ENCODE measurements at places on chromosomes 1 and 21.

DNA sequence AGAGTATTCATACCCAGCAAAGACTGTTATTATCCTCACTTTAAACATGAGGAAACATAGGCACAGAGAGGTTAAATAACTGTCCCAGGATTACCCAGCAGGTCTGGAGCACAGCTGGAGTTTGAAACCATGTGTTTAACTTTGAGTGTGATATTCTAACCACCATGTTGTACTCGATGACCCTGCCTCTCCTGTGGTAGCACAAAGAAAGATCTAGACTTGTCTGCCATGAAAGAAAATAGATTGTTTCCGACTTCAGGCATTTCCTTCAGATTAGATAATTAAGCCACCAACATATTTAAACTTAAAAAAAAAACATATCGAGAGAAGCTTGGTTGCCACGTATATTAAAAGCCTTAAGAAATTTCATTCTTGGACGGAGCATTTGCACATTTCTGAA is 104.6 kb upstream of the RUNX1 start:
- no peak for DNase-seq

- DNase-seq = no peak
Measured at GRCh38 chr1:174696026-174696821, 248.5 kb downstream of the GPR52 start.

- no peak for DNase-seq
Measured at GRCh38 chr1:223245983-223246382, 102.9 kb upstream of the TLR5 start.

GRCh38 chr1:114062477-114063099 is 83.3 kb downstream of the OLFML3 start:
- DNase-seq = no peak

DNA sequence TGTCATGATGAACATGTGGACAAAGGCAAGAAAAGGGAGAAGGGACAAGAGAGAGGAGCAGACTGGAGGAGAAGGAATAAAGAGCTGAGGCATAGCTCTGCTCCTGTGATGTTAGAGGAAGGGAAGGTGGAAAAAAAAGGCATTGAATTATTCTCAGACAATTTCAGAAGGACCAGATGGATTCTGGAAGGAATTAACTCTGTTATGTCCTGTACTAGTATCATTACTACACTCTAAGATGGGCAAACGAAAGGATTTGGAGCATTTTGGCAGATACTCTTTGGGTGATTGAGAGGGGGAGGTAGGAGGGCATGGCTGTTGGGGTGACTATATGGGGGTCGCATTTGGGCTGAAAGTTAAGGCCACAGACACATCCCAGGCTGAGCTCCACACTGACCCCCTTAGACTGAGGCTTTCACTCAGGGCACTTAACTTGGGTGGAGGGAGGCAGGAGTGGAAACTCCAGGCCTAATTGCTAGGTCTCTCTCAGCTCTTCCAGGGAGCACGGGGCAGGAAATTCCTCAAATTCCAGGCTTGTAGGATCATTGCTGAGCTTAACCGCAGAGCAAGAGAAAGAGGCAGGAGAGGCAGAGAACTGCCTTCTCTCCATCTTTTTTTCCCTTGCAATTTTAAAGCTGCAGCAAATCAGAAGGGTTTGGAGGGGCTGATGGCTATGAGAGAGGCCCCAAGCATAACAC is 25.9 kb downstream of the KIRREL1 start:
- DNase-seq = no peak

GRCh38 chr1:156641761-156642264 is at the start of gene BCAN:
Gene BCAN, plus strand, starts transcription at chr1:156642117. Its CDS starts 3,938 bp downstream, at chr1:156646055.
- DNase-seq = no peak

- DNase-seq = no peak
Measured at GRCh38 chr1:227781314-227781930, 34.1 kb upstream of the PRSS38 start.

GRCh38 chr1:150615346-150616201 is 13.8 kb downstream of the ENSA start:
- DNase-seq = no peak

DNA sequence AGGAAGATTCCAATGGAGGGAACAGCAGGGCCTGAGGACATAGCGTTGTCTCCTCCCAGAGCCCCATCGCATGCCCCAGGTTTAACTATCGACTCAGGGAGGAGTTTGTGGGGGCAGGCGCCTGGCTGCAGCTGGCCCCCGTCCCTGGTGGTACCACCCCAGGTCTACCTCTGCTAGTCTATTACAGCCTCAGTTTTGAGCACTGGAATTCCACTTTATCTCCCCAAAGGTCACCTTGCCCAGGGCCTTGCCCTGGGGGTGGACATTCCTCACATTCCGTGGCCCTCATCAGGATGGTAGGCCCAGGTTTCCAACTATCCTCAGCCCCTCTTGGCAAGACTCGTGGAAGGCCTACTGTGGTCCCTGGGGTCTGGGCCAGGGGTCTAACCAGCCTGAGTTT is 65.4 kb upstream of the SSBP3 start:
- DNase-seq = no peak

- no peak for DNase-seq
Measured at GRCh38 chr21:27715131-27715530, 748.2 kb upstream of the ADAMTS5 start.

DNA sequence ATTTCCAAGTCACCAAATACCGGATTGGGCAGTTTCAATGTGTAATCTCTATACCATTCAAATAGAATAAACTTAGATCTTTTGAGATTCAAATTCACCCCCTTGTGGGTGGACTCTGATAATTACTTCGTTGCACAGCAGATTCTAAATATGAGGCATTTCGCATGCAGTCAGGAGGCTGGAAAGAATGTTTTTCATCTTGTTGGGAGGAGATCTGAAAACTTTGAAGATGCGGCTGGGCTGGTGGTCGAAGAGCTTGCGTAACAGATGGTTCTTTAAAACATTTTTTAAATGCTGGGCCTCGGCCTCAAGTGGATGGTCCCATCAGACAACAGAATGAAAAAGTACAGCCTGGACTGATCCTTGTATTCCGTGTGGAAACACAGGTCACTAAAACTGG is 10.4 kb downstream of the NR5A2 start:
- no peak for DNase-seq

DNA sequence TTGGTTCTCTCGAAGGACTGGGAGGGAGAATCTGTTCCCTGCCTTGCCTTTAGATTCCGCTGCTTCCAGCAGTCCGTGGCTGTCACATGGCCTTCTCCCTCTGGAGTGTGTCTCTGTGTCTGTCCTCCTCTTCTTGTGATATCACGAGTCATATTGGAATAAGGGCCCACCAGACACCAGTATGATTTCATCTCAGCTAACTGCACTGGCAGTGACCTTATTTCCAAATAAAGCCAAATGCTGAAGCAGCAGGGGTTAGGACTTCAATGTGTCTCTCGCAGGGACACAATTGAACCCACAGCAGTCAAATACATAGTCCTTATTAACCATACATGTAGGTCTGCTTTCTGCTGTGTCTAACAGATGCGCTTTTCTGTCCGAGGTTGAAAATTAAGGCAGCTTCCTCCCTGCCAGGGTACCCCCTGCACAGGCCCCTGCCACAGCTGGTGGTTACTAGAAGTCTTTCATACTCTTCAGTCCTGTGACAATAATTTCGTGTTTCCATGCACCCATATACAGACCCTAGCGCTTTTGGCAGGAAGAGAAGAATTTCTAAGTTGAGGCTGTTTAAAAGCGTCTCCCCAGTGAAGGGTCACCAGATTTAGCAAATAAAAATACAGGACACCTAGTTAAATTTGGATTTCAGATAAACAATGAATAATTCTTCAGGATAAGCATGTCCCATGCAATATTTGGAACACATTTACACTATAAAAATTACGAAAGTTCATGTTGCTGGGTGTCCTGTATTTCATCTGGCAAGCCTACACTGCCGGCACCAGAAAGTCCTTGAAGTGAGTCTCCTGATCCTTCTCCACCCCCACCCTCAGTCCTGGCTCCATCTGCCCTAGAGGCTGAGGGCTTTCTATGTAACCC is 182.1 kb downstream of the ETS2 start:
- DNase-seq = no peak

GRCh38 chr1:55213151-55213884 is 1.8 kb downstream of the USP24 start:
- DNase-seq = no peak

DNA sequence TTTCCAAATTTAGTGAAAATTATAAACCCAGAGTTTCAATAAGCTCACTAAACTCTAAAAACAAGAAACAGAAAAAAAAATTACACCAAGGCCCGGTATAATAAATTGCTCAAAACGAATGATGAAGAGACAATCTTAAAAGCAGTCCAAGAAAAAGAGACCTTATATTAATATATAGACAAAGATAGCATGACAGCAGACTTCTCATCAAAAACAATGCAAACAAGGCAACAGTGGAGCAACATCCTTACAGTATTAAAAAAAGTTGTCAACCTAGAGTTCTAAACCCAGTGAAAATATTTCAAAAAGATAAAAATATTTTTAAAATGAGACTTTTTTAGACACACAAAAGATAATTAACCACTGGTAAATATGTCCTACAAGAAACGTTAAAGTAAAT is 46.7 kb downstream of the KIFAP3 start:
- DNase-seq = no peak

DNA sequence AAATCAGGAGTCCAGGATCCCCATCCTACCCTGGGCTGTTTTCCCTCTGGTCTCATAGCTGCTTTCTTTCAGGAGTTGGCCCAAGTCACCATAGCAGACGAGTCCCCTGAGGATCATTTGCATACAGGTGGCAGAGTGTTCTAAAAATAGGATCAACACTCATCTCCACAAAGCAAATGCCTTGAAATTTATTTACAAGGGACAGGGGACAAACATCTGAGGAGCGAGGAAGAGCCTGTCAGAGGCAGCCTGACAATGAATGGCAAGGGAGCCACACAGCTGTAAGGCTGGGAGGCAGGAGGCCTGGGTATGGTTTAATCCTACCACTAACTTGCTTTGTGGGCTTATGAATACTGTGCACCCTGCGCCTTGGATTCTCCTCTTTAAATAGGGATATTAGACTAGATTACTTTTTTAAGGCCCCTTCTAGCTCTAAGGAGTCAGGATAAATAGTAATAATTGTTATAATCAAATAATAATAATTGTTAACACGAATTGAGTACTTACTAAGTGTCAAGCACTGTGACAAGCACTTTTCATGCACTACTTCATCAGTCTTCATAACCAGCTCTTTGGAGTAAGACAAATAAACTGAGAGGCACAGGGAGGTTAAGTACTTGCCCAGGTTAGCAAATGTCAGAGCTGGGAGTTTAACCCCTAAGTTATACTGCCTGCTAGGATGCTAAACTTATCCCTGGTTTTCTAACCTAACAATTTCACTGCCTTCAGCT is 34.5 kb downstream of the RAB3B start:
- DNase-seq = no peak

GRCh38 chr1:52769346-52770033 is 43.2 kb downstream of the ZYG11B start:
- no peak for DNase-seq

GRCh38 chr1:177464686-177465085 is 293.9 kb downstream of the BRINP2 start:
- DNase-seq = no peak

DNA sequence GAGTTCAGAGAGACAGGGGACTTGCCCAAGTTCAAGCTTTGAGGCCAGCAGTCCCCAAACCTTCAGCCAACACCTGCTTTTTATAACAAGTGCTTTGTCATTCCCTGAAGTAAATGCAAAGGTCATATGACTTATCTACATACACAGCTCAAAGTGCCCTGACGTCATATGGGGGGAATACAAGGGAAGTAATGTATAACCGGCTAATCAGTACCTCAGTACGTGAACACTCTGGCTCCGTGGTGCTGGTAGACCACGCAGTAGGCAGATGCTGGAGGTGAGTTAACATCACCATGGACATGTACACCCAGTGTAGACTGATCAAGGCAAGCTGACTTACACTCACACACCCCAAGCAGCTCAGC is 60.0 kb downstream of the BACE2 start:
- DNase-seq = no peak

DNA sequence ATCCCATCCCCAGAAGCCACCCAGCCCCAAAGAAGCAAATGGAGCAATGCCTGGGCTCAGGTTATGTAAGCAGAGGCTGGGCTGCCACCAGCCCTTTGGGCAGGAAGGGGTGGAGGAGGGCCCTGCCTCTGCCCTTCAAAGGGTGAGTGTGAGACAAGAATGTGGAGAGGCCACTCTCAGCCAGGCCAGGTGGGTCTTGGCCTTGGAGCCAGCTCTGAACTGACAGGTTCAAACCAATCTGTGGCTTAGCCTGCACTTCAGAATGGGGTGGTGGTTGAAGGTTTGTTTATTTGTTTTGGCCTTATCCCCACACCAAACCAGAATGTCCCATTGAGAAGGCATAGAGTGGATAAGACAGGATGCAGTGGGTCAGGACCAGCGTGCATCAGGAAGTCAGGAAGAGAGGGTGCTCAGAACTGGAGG is 29.8 kb downstream of the C1orf116 start:
- DNase-seq = no peak

DNA sequence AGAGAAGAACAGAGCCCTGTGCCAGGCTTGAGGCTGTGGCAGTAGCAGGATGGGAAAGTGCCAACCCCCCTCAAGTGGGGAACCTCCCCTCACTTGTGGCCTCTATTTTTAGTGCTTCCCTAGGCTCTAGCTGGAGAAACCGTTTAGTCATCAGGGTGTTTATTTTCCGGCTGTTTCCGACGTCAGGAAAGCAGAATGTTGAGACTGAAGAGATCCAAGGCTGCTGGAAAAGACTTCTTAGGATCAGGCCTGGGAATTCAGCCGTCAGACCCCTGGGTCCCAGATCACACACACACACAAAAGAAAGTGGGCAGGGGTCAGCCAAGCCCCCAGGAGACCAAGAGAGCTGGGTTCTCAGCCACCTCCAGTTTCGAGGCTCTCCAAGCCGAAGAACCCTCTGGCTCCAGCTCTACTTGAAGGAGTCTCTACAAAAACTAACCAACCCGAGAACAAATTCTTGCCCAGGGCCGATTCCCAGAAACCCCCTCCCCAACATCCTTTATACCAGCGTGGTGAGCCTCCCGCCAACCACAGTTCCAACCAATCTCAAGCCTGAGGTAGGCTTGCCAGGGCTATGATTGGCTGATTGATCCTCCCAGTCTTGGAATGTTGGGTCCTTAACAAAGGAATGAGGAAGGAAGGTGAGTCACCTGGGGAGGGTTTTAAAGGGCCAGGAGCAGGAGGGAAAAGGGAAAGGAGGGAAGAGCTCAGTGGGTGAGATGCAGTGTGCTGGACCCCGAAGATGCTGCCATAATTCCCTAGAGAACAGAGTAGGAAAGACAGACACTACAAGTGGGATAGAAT is 2.5 kb upstream of the MEF2D start:
- no peak for DNase-seq

- no peak for DNase-seq
Measured at GRCh38 chr1:23341931-23342692, 2.0 kb downstream of the HNRNPR start.

DNA sequence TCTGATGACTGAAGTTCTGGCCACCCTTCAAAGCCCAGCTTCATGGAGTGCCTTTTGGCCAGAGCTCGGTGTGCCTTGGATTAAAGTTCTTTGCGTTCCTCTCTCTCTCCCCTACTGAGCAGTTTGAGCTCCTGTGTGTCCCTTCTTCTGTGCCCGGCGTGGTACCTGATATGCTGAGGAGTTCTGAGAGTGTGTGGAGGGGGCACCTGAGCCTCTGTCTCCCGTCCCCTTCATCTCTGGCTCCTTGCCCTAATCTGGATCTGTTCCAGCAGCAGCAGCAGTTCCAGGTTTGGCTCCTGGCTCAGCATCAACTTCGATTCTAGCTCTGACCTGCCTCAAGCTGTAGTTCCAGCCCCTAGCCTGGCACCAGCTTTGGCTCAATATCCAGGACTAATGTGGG is 25.1 kb upstream of the MYCL start:
- DNase-seq = no peak
